Activated effector memory CD4-positive, alpha-beta T cell treated with anti-CD3 and anti-CD28 coated beads, Interleukin-2, amount 50 U/mL, for 16 hours (primary cell): ENCODE measurements at places on chromosomes 1 and 21.

DNA sequence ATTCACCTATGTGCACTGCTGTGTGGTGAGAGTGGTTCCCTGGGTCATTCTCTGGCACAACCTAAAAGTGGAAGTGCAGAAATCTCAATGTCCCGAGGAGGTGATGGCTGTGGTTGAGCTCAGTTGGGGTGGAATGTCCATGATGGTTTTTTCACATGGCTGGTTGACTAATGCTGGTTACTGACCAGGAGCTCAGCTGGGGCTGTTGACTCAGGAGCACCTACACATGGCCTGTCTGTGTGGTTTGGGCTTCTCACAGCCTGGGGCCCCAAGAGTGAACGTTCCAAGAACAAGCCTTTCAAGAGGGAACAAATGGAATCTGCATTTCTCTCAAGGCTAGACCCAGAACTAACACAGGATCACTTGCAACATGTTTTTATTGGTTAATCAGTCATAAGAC lies 6.4 kb upstream of the KANK4 start:
- peak; percentile 9 for DNase-seq

DNA sequence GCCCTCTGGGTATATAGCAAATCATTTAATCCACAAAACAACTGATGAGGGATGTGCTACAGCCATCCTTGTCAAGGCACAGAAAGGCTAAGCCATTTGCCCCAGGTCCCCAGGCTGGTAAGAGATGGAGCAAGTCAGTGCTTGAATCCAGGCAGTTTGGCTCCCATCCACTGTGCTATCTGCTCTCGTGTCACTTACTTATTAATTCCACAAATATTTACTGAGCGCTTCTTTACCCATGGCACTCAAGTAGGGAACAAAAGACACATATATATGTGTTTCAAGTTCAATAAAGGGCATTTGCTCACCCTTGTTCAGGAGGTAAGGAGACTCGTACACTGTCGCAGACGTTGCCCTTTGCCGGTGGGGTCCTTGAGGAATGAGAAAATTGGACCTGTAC lies 38.6 kb upstream of the MPZL1 start:
- DNase-seq = no peak

GRCh38 chr1:235857756-235858155 lies 8.9 kb downstream of the LYST start:
- no peak for DNase-seq

DNA sequence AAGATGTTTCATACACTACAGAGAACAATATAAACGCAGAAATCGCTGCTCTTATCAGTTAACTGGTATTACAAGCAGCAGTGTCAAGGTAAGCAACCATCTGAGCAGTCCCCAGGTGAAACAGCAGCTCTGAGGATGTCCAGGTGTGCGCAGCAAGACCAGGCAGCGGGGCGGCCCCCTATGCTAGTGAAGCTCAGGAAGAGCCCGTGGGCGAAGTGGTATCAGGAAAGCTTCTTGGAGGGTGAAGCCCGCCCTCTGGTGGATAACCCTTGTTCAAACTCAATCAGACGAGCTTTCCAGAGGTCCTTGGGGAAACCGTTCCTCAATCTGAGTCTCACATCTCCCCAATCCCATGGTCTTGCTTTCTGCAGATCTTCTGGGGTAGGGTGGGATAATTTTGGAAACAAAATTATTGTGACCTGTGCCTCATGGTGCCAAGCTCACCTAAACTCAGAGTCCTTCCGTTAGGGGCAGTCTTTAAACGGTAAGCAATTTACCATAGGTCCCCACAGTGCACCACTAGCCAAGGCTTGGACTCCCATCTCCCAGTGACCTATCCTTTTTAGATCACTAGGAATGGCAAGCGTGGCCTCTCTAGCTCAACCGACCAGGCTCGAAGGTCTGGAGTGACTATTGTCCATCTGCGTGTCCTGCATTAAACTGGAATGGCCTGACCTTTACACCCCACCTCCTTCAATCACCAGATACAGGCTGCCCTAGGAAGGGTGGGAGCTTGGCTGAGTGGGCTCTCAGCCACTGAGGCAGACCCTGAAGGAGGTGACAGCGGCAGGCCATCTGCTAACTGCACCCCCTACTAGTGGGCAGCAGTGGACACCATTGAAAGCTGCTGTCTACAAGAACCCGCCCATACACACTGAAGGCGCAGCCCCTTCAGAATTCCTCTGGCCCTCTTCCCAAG lies 13.6 kb upstream of the FAM110D start:
- DNase-seq = peak; percentile 89

GRCh38 chr1:64291931-64292330 lies 88.5 kb downstream of the UBE2U start:
- no peak for DNase-seq

- DNase-seq = no peak
Observed at GRCh38 chr1:199811163-199811562, 216.3 kb upstream of the NR5A2 start.

- DNase-seq = no peak
Observed at GRCh38 chr1:24572301-24572700, 16.4 kb downstream of the NCMAP start.

DNA sequence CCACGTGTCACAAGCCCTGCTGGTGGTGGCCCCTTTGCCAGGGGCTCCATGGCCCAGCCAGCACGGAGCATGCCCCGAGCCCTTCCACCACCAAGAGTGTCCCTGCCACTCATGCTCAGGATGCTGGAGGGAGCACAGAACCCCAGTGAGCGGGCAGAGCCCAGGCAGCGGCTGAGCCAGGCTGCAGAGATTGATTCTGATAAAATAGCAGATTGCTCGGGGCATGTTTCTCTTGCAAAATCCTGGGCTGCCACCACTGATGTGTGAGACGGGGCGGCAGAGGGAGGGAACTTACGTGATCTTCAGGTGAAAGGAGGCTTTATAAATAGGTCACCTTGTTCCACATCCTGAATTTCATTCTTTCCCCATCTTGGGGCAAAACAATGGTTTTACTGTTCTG lies 53.2 kb downstream of the SPSB1 start:
- no peak for DNase-seq

DNA sequence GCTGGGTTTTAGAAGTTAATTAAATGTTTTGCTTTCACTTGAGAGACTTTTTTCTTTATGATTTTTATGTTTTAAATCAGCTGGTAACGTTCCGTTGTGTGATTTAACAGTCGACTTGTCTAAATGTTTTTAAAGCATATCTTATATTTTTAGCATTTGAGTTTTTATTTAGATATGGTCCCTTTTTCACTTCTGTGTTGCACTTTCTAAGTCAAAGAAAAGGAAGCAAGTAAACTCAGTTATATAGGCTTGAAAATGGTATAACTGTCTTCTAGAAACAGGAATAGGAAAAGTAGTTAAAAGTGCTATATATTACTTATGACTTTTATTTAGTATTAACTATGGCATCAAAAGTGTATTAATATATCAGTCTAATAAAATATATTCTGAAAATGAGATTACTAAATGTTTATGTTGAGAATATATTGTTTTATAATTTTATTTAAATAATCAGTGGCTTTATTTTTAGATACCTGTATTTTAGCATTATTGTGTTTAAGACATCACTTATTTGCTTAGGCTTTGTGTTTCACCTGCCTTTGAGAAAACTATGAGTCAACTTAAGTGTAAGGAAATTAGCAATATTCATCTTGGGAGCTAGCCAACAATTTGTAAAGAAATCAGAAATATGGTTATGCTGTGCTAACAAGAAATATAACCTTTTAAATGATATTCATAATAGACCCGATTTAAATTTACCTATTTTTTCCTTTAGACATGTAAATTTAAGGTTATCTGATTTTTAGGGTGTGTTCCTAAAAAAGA lies 60.5 kb downstream of the RABGAP1L start:
- no peak for DNase-seq

- no peak for DNase-seq
Observed at GRCh38 chr21:27213303-27213702, 246.4 kb upstream of the ADAMTS5 start.
